ENCODE measurements at places on chromosomes 11 and 22.

DNA sequence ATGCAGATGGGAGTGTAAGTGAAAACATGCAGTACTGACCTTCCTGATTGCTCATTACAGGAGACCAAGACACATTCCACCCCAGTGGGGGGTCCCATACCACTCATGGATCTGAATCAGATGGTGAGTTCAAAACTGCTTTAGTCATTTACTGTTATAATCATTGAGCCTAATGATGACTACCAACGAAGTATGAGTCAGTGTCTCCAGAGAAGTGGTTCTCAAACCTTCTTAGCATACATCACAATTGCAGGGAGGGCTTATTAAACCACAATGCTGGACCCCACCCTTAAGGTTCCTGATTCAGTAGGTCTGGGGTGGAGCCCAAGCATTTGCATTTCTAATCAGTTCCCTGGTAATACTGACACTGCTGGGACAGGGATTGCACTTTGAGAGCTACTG is 75.8 kb downstream of the CD44 start:
- DNase-seq, result no peak

GRCh38 chr22:45268167-45268957 is 16.4 kb upstream of the UPK3A start:
- no peak for DNase-seq

DNA sequence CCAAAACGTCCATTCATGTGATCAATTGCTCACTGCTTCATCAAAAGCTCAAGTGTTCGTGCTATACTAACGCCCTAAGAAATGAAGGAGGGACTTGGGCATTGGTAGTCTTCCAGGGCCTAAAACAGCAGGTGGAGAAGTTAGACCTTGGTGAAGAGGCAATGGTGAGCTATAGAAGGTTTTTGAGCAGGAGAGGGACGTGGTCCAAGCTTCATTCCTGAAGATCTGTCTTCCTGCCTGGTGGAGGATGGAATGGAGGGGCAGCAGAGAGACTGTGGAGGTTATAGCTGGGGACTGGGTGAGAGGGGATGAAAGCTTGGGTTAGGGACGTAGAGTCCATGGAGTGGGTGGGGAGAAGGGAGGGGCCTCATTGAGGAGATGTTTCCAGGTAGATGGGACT is 97.7 kb downstream of the TP53I11 start:
- no peak for DNase-seq

- DNase-seq, result no peak
Measured at GRCh38 chr11:1202154-1202775, 20.6 kb upstream of the MUC5B start.

DNA sequence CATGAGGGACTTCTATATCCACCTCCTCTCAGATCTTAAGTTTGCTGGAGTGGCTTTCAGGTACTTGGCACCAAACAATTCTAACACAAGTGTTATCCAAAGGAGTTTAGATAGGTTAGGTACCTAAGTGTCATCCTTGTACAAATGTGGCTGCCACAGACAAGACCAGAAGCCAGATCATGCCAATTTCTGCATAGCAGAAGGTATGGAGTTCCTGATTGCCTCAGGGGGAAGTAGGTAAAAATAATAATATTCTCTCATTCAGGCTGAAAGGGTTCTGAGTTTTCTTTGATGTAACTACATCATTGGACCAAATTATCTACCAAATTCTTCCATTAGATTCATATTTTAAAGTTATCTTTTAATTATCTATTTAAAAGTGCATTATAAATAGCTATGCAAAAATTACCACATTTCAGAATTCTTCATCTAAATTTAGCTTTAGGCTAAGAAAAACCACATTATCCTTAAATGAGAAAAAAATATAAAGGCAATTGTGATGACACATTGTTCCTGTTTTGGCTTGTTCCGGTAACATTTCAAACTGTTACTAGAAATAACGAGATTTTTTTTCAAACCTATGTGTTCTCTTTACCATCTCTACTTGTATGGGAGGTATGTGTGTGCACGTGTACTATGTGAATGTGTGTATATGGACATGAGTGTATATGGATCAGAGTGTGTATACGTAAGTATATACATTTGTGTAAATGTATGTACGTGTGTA is 66.2 kb upstream of the POU2AF2 start:
- no peak for DNase-seq

- no peak for DNase-seq
Measured at GRCh38 chr11:115249061-115249578, 255.1 kb downstream of the CADM1 start.

GRCh38 chr11:124798991-124799347 is 1.2 kb downstream of the MSANTD2 start:
- peak; percentile 42 for DNase-seq

DNA sequence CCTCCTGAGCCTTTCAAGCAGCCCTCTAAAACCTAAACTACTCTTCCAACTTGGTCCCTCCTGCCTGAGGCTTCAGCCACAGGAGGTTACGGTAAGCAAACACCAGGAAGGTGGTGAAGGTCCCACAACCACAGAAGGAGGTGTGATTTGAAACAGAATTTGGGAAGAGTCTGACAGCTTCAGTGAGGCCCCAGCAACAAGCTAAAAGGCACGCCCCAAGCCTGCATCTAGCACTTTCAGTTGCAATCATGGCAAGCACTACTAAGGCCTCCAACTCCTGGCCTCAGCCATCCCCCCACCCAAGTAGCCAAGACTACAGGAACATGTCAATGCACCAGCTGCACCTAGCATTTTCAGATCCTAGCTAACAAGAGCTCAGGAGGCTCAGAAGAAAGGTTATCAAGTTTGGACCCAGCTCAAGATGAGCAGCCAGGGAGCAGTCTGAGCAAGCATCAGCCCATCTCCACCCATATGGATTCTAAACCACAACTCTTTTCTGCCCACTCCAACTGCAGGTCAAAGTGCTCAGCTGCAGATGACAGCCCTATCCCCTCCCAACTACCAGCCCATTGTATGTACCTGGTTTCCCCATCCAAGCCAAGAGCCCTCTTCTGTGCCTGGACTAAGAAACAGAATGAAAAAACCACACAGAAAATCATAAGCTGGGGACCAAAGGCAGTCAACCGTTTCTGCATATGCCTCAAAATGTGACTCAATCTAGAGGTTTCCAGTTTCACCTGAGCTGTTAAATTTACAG is 10.4 kb upstream of the AHNAK start:
- peak; percentile 85 for DNase-seq

DNA sequence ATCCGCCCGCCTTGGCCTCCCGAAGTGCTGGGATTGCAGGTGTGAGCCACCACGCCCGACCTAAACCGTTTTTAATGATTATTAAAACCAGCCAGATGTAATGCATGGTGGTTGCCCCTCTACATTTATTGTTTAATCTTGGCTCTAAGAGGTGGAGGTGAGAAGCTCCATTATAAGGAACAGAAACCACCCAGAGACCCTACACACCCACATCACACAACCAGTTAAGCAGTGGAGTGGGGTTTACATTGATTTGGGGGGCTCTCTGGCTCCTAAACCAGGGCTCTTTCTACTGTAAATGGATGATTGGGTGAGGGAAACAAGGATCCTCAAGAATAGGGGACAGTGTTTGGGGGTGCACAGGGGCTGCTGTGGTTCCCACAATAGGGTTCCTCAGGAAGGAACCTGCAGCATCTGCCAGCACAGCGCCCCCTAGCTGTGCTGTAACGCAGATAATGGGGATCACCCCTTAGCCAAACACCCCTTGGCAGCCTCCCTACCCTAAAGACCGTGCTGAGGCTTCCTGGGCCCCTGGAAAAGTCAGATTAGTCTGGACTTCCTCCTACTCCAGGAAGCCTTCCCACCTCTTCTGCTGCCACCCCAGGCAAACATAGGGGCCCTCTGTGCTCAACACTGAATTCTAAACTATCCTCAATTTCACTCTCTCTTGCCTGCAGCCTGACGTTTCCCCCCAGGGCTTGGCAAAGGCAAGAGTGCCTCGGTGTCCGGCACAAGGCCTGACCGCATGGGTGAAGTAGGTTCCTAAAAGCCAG is 2.4 kb downstream of the MPST start:
- DNase-seq, result peak; percentile 45
